Type B pancreatic cell (in vitro differentiated cells): ENCODE measurements at places on chromosomes 6 and 20. TPM values are rescaled to one million over a fixed set of nuclear protein-coding genes. Genes with fewer than 3 reads are reported as not detected.

The PGBD1 gene
- 3.6 and 7.9 TPM in 2 replicates for total RNA-seq

The RUNX2 gene
- 5.9 and 6.0 TPM in 2 replicates for total RNA-seq

DNA sequence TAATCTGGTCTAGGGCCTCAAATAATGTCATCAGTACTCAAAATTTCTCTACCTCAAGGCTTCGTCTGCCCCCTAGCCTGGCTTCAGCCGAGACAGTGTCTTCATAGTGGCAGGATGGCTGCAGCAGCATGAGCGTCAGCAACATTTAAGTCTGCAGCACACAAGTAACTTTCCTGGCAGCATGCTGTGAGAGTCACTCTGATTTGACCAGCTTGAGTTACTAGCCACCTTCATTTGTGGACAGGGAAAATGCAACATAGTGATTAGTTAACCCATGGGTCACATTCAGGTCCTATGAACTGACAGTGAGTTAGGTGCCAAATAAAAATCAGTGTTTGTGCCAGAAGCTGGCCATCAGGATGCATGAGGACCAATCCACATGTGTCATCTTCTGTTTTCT lies 209.9 kb upstream of the SLC35B3 start:
- no peak for DNase-seq

The KHDC1 gene
- 2.0 and 5.3 TPM in 2 replicates for total RNA-seq

GRCh38 chr6:89501222-89501621 lies 68.3 kb downstream of the ANKRD6 start:
- DNase-seq = no peak

DNA sequence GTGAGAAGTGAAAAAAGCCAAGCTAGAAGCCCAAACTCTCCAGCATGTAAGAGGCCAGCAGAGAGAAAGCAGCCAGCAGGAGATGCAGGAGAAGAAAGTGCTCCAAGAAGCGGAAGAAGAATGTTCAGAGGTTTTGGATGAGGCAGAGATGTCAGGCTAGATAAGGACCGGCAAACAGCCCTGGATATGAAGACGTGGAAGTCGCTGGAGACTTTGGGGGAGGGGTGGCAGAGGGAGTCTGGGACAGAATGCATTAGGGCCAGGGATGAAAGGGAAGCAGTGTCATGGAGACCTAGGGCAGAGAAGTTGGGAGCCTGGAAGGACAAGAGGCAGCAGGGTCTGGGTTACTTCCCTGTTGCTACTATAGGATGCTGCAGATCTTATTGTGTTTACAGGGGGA lies 5.3 kb upstream of the SCUBE3 start:
- DNase-seq = no peak

DNA sequence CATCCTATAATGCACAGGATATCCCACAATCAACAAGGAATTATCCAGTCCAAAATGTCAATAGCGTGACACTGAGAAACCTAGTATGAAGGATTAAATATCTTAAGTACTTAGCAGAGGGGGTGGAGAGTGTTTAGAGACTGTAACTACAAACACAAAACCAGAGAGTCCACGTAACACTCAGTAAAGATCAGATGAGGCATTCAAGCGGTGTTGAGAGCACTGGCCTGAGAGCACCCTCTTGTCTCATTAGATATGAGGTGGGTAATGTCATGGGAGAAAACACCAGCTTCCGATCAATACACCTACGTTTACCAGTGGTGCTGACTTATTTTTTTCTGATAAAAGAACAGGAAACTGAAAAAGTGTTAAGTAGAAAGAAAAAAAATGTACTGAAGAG lies 2.3 kb downstream of the FAM184A start:
- DNase-seq = no peak

DNA sequence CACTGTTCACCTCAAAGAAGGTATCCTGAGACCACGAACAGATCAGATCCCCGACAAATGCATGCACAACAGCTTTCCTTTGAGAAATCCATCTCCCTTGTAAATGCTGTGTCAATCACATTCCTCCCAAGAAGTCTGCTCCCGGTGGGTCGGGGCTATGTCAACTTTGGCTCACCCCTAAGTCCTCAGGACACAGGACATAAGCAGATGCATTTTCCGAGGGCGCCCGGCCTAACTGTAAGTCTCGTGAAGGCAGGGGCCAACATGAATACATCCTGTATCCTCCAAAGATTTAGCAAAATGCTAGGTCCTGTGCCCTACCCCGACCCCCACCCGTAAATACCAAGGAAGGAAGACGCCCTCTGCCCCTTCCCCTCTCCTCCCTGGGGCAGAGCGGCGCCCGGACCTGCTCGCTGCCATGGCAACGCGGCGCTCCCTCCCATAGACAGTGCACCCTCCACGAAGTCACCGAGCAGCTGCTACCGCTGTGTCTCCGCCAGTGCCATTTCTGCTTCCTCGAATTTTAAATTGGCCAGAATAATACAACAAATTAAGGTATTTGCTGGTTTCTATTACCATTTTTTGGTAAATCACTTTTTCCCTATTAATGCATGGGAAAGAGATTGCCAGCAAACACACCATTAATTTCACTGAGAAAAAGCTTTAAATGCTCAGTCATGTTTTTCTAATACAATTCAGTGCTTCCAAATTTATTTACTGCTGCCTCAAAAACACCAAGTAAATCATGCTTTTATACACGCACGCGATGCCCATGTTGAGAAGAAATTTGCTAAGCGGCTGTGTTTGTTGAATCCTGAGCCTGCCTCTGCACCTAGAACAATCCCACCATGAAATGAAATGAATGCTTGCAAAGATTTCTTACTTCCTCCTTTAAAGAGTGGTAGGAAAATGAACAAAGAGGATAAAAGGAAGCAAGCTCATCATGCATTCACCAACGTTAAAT lies 100.6 kb downstream of the PCSK2 start:
- no peak for DNase-seq

The VIP gene
- total RNA-seq = not detected in 2 replicates

- DNase-seq = peak; percentile 71
These were observed 145.6 kb upstream of the ID4 start for GRCh38 chr6:19691465-19692167.

GRCh38 chr6:162123797-162124196 lies 603.8 kb downstream of the PRKN start:
- no peak for DNase-seq

The TBCC gene
- total RNA-seq = 29.3 and 34.8 TPM in 2 replicates

The FAM217A gene
- not detected in 2 replicates for total RNA-seq

The ABHD16B gene
- not detected in 2 replicates for total RNA-seq

The OR2H2 gene
- total RNA-seq = not detected in 2 replicates

DNA sequence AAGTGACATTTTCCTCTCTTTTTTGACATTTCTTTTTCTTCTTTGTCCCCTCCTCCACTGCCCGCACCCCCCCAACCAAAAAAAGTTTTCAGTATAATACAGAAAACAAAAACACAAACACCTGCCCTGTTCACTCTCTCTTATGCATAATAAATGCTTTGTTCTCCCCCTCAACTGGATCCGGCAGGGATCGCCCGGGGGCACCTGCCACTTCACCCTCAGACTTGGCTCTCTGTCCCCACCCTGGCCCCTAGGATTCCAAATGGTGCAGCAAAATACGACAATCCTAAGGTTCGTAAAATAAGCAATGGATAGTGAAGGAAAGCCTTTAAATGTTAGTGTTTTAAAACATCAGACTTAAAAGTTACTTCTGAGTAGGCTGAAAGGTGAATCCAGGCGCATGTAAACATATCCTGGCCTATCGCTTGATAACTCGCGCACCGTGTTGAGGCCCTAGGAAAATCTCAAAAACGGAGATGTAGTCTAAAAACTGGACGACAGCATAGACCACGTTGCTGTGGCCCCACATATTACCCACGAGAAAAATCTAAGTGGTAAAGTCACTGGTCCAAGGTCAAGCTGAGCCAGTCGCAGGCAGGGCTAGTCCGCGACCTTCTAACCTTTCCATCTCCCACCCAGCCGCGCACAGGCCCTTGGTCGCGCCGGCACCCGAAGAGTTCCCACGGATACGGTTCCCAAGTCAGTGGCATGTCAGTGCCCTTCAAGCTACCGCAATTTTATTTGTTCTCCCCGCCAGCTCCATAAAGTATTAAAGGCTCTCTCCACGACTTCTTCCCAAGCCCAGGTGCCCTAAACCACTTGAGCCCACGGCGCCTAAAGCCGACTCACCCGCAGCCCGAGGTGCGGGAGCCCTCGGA lies 130.8 kb downstream of the OGFRL1 start:
- DNase-seq = no peak

DNA sequence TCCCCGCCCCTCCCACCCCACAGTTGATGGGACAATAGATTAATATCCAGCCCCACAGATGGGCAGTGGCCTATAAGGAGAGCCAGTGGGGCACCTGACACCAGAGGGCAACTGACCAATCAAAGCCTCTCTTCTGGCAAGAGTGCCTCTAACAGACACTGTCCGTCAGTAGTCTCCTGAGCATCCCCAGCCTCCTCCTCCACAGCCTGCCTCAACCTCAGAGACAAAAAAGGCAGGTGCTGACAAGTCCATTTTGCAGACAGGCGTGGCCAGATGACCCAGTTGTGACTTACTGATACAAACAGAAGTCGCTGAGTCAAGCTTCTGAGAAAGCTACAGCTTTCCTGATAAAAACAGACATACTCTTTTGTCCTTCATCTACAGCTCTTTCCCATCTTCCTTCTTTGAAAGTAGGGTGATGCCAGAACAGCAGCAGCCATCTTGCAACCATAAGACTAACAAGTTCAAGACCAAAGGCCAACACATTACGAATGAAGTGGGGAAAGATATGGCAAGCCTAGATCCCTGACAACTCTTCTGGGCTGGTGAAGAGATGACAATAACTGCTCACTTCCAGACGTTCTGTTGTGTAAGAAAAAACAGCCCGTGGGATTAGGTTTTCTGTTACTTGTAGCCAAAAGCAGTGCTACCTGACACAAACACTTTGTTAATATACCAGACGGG lies 12.3 kb downstream of the PPIL1 start:
- no peak for DNase-seq

GRCh38 chr6:137724018-137724403 lies 143.0 kb upstream of the TNFAIP3 start:
- no peak for DNase-seq

The CST4 gene
- 2.1 and 56.8 TPM in 2 replicates for total RNA-seq

GRCh38 chr6:34560366-34561226 lies 4.5 kb upstream of the SPDEF start:
- no peak for DNase-seq

The ZSCAN31 gene
- total RNA-seq = 6.2 TPM in 2 replicates

DNA sequence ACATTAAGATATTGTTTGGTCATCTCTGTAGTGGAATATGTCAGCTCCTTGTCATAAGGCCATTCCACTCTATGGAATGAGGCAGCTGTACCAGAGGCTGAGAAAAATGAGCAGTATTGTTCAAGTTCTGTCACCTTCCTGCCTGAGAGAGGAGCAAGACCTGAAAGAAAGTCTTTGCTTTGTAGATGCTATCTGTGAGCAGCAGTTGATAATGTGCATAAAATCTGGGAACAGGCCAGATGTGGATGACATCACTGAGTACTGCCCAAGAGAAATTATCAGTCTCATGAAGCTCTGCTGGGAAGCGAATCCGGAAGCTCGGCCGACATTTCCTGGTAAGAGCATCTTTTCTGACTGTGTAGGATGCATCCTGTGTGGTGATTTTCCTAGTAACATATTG lies 16.8 kb downstream of the RIPK1 start:
- no peak for DNase-seq

The GNRH2 gene
- 0.99 and 2.3 TPM in 2 replicates for total RNA-seq

GRCh38 chr6:168030908-168031307 lies 33.4 kb downstream of the KIF25 start:
- no peak for DNase-seq

The TPX2 gene
- 45.0 and 130 TPM in 2 replicates for total RNA-seq

DNA sequence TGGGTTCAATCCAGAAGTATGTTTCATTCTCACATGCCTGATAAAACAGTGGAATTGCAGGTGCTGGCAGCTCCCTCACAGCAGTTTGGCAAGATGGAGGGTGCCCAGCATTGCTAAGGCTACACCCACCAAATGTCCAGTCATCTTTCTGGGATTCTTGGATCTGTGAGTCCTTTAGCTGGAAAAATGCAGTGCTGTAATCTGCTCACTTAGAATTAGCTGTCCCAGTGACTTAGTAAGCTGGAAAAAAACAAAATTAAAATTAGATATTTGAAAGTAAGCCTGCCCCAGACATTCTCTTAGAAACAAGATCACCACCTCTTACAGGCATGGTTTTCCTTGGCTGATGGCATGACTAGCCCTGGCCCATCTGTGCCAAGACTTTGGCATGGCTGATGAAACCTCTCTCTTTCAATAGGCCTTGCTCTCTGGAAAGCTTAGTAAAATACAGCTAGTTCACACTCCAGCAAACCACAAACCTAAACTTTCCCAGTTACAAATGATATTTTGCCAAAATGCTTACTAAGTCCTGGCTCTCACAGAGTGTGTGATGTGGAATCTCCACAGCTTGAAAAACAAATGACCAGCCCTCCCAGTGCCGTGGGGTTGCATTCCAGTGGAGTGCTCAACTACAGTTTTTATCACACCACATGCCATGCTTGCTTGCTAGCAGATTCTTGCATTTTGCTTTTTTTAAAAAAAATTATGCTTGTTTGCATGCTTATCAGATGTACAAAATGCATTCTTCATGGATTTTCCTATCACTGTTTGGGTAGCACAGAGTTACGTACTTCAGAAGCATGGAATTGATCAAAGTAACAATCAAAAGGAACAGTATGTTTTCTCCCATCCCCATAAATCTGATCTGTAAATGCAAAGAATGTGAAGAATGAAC lies 261.5 kb downstream of the EYA4 start:
- DNase-seq = no peak

- no peak for DNase-seq
These were observed 115.2 kb upstream of the HMGCLL1 start for GRCh38 chr6:55694148-55694547.

- DNase-seq = no peak
These were observed 16.5 kb upstream of the MLIP start for GRCh38 chr6:54094786-54095185.
